ENCODE measurements at places on chromosomes 6 and 20. TPM values are rescaled to one million over a fixed set of nuclear protein-coding genes. Genes with fewer than 3 reads are reported as not detected.

Gene MYLK2
- not detected for total RNA-seq

Gene TREML1
- total RNA-seq, result 1.2 TPM

Gene SIRPG
- total RNA-seq, result 0.28 TPM

Gene SRSF12
- total RNA-seq, result 4.0 TPM

DNA sequence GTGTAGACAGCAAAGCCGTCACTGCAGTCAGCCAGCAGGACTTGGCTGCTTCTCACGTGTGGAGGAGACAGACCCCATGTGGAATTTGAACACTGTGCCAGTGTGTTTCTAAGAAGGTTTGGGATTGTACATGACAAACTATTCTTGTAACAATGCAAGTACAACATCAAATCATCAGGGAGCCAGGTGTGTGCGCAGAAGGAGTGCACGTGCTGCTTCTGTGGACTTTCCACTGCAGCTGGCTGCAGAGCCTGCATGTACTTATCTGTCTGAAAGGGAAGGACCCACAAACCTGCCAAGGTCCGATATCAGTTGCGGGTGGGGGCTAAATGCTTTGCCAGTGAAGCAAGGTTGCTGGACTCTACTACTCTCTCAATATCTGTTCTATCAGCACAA lies 211.6 kb downstream of the WDR27 start:
- no peaks in the 10 kb centered on the region for H3K4me1 ChIP-seq
- no peaks in the 10 kb centered on the region for H3K36me3 ChIP-seq
- H3K4me3 ChIP-seq, result no peak overlapping the region

- no peak overlapping the region for H3K4me3 ChIP-seq
- H3K27me3 ChIP-seq, result no peaks in the 10 kb centered on the region
- H3K27ac ChIP-seq, result no peak overlapping the region
Measured at GRCh38 chr6:166203003-166203640, 35.5 kb upstream of the TBXT start.

GRCh38 chr6:133555685-133556084 lies 314.5 kb downstream of the EYA4 start:
- no peak overlapping the region for H3K27ac ChIP-seq
- no peak for DNase-seq
- peaks cover 10% of the 10 kb centered on the region for H3K4me1 ChIP-seq
- H3K27me3 ChIP-seq, result no peaks in the 10 kb centered on the region
- H3K36me3 ChIP-seq, result no peaks in the 10 kb centered on the region
- no peak overlapping the region for H3K4me3 ChIP-seq

- H3K27me3 ChIP-seq, result no peaks in the 10 kb centered on the region
- peaks cover 23% of the 10 kb centered on the region for H3K4me1 ChIP-seq
- no peak overlapping the region for H3K4me3 ChIP-seq
- H3K27ac ChIP-seq, result no peak overlapping the region
- DNase-seq, result no peak
Measured at GRCh38 chr6:75273009-75273408, 11.6 kb downstream of the TMEM30A start.

GRCh38 chr6:20433321-20433720 lies 31.6 kb downstream of the E2F3 start:
- no peak overlapping the region for H3K27ac ChIP-seq
- no peaks in the 10 kb centered on the region for H3K4me1 ChIP-seq
- DNase-seq, result no peak
- no peaks in the 10 kb centered on the region for H3K36me3 ChIP-seq
- no peaks in the 10 kb centered on the region for H3K27me3 ChIP-seq

DNA sequence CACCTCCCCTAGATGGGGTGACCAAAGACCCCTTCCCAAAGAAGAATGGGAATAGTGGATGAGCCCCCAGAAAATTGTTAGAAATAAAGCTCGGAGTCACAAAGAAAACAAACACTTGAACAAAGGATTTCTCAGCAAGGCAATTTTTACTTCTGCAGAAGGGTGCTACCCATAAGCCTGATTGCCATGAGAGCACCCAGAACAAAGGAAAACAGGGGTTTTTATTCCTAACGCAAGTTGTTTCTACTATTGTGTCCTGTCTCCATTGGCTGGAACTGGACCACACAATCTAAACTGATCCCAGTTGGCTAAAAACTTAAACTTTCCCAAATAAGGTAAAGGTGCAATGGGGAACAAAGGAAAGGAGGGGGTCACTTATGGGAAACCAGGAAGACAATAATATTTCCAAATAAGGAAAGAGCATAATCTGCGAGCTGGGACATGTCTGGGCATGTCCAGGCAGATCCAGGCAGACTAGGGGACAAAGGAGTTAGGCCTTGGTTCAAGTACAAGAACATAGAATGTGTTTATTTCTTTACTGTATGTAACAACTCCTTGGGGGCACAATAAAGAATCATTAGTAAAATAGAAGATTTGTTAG lies 20.0 kb downstream of the HLA-B start:
- no peaks in the 10 kb centered on the region for H3K27me3 ChIP-seq
- no peaks in the 10 kb centered on the region for H3K36me3 ChIP-seq
- H3K4me3 ChIP-seq, result no peak overlapping the region
- H3K27ac ChIP-seq, result no peak overlapping the region
- no peaks in the 10 kb centered on the region for H3K4me1 ChIP-seq
